ENCODE measurements at places on chromosomes 2 and 18.

- DNase-seq: no peak
Measured at GRCh38 chr18:54958704-54959625, at the start of gene CCDC68. Gene CCDC68, minus strand, starts transcription at chr18:54959461. Its CDS starts 16,670 bp downstream, at chr18:54942791.

DNA sequence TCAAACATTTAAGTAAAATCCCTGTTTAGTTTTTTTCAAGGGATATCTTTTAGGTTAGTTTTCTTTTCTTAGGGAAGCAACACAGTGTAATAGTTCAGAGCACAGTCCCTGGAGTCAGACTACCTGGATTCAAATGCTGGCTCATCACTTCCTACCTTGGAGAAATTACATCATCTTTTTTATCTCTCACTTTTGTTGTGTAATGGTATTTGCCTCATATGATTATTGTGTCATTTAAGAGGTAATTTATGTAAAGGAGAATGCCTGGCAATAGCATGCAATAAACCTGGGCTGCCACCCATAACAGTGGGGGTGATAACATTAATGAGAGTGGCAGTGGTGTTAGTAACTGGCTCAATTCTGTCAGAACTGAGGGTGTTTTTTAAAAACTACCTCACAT, 26.3 kb downstream of the ERLEC1 start:
- no peak for DNase-seq

DNA sequence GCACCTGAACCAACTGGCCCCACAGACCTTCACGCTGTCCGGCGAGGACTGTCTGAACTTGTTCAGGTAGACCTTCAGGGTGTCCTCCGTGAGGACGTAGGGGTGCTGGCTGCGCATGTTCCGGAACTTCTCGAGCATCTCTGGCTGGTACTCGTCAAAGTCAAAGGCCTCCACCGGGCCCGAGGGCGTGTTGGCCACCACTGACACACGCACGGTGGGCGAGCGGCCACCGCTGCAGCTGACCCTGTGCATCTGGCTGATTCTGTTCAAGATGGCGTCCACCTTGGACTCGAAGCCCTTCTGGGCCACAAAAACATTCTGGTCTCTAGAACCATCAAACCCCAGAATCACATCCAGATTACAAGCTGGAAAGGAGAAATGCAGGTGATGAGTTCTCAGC, 48.3 kb downstream of the COL6A3 start:
- DNase-seq: no peak

DNA sequence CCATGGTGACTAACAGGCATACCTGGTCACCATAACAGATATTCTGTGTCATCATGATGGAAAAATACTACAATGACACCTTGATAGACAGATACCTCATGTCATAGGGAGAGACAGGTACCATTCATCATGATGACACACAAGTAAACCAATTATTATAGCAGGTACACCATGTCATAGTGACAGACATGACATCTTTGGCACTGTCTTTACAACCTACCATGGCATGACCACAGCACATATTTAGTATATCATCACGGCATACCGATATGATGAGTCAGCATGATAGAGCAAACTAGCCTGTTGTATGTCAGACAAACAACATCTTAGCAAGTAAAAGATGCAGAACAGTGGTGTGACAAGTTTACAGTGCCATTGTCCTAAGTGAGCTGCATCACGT, 101.3 kb upstream of the KLHL29 start:
- DNase-seq: no peak

DNA sequence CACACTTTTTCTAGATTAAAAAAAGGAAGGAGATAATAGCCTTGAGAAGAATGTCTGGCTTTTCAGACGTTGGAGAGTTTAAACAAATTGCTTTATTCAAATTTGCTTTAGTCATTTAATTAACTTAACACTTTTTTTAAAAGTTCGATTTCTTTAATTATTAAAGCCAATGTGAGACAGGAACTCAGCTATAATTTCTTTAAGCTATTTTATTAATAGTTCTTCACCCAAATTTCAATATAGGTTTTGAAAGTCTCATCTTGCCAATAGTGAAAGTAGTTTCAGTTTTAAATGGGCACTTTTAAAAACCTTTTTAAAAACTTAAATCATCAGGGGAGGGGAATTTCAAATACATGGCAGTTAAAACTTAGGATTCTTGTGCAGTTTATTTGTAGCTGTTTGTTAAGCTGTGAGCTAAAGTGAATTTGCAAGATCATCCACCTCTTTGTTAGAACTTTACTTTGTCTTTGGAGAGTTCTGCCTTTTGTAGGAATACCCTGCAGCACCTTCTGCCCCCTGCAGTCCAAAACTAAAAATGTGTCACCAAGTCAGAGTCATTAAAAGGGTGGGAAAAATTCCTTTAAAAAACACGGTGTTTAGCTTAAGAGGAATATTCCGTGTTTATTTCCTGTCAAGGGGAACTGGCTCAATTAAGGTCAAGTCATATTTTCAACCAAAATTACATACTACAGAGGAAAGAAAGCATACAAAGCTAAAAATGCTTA, 4.6 kb downstream of the TGIF1 start:
- peak; percentile 40 for DNase-seq

DNA sequence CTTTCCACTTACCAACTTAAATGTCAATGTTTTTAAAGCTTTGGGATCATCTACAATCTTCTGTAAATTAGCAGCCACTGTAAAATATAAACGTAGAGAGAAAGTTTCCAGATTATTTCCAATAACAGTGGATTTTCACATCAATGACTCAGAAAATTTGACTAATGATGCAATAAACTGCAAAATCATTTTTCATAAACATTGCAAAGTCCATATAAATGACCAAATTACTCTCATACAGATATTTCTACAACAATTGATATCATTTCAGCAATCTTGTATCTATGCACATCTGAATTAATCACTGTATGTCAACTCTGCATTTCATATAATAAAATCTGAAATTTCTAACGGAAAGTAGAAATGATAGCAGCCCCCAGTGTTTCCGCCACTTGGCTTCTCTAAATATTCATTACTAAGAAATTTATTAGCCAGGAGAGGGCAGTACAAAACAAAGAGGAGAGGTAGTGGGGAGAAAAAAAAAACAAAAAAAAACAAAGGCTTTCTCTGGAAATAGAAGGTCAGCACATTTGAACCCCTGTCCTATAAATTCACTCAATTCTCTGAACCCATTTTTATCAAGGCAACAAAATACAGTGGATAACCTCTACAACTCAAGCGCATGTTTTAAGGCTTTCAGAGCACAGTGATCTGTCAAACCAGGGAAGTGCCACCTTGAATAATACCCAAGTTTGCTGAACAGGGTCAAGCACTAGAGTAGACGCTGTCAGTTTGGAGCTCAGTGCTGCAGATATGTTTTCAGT, 282.6 kb downstream of the STK39 start:
- no peak for DNase-seq

DNA sequence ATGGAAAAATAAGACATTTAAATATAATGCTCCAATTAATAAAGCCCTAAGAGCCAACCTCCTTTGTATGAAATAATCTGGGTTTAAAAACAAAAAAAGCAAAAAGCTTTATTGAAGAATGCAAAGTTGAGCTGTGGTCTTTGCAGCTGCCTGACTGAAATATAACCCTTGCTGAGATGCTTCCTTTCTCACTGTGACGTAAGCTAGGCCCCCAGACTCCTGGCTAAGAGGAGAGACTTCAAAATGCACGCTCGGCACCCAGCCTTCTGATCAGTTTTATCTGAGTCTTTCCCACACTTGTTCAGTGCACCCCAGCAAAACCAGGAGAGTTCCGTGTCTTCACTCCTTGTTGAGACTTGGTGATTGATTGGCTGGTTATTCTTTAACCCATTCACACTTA, 115.3 kb downstream of the BCL11A start:
- DNase-seq: no peak

DNA sequence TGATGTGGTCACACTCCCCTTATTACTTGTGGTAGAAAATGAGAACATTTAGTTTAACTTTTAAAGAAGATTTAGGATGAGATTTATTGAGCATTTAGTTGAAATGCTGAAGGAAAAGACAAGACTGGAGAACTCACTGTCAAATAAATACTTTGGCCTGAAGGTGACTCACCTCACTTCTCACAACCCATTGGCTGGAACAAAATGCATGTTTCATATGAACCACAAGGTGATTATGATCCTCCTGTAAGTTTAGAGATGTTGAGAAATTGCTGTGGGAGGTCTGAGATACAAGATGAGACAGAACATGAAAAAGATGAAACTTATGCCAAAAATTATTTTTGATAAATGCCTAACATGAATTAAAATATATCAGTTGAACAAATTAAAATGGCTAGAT, 1004.5 kb downstream of the SOCS6 start:
- DNase-seq: no peak

DNA sequence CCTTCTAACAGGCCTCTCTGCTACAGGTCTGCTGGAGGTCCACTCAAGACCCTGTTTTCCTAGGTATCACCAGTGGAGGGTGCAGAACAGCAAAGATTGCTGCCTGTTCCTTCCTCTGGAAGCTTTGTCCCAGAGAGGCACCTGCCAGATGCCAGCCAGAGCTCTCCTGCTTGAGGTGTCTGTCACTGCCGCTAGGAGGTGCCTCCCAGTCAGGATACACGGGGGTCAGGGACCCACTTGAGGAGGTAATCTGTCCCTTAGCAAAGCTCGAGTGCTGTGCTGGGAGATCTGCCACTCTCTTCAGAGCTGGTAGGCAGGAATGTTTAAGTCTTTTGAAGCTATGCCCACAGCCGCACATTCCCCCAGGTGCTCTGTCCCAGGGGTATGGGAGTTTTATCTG, 140.6 kb downstream of the BAZ2B start:
- no peak for DNase-seq

GRCh38 chr2:207662203-207662602, 37.0 kb upstream of the METTL21A start:
- DNase-seq: no peak

DNA sequence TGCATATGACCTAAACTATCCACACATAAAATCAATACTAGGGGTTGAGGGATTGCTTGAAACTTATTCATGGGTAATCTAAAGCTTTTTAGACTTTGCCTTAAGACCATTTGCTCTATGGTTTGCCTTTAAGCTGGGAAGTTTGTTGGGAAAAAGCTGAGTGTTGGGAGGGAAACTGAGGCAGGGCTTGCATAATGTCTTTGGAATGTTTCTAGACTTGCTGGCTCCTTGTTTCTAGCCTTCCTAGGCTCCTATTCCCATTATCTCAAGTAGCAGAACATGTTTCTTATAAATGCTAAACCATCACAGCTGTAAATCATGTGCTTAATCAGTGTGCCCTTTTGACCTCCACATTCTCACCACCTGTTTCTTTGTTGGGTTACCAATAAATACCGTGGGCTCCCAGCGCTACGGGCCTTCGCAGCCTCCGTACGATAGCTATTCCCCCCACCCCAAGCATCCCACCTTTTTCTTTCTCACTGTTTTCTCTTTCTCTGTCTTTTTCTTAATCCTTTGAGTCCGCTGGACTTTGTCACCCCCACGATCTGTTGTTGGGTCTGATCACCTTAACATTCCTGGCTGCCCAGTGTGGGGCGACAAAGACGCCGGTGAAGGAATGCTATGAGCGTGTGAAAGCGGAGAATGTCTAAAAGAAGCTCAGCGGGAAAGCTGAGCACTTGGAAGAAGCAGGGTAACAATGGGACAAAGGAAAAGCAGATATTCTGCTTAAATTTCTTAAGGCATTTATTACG, 49.4 kb upstream of the CWC22 start:
- DNase-seq: no peak

- no peak for DNase-seq
Measured at GRCh38 chr2:171191021-171191420, 30.3 kb upstream of the TLK1 start.

DNA sequence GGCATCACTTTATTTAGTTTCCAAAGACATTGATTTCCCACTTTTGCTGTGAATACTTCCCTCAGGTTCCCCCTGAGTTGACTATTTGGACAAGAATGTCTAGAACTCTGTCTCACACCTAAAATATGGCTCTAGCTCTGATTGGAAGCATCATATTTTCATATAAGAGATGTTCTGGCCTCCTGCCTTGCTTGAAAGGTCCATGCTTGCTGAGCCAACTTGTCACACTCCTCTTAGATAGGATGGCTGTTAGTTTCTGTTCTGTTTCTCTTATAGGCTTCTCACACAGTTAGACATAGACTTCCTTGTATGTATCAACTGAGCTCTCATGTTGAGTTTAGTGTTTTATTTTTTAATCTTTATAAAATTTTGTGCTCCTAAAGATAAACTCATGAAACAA, 87.1 kb downstream of the CNTNAP5 start:
- no peak for DNase-seq

- DNase-seq: no peak
Measured at GRCh38 chr2:43144263-43144662, 82.1 kb downstream of the ZFP36L2 start.

DNA sequence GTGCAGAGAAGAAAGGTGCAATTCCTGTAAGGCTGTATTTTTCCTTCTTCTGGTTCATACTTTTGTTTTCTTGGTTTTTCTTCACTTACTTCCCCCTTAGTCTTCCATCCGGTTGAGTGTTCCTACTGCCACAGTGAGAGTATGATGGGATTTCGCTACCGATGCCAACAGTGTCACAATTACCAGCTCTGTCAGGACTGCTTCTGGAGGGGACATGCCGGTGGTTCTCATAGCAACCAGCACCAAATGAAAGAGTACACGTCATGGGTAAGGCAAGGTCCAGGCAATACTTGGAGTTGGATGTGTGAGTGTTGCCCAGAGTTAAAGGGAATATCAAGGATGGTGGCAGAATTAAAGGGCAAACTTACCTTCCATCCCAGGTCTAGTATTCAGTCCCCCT, 108.0 kb downstream of the DTNA start:
- DNase-seq: no peak

- peak; percentile 70 for DNase-seq
Measured at GRCh38 chr2:218852911-218853667, 6.5 kb upstream of the WNT6 start.

- no peak for DNase-seq
Measured at GRCh38 chr2:27179344-27180000, 30.7 kb downstream of the TCF23 start.

DNA sequence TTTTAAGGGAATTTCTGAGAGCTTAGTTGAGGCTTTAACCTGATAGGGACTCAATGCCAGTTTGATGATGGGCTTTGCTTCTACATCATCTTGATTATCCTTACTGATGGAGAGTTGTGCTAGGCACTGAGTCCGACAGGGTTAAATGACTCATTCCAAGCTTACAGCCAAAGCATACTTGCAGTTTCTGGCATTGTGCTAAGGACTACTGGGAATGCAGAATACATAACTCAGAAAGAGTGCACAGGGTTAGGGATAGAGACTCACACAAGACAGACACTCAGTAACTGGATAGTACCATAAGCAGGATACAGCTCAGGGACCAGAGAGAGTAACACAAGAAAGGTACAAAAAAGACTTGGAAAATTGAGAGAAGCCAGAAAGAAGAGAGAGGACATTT, 94.1 kb upstream of the SLC14A2 start:
- DNase-seq: no peak

DNA sequence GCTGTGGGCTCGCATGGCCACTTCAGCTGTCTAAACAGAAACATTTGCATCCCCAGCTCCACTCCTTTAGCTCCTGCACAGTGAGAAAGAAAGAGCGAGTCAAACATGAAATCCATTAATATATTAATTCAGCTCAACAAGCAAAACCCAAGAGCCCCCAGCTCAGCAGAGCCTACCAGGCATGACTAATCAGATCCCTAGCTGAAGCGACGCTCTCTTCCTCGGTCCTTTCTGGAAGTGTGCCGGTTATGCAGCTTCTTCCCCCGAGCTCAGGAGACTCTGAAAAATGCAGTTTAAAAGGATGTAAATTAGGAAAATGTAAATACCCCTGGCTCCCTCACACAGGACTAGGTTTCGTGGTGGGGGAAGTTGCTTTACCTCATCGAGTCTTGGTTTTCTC, 221.5 kb downstream of the ANKRD30B start:
- DNase-seq: no peak

Data from WERI-Rb-1 (cell line).